ENCODE measurements at places on chromosomes 11 and 22.
A peak's percentile ranks its signal among the peaks of the same experiment; 100 is the strongest.

DNA sequence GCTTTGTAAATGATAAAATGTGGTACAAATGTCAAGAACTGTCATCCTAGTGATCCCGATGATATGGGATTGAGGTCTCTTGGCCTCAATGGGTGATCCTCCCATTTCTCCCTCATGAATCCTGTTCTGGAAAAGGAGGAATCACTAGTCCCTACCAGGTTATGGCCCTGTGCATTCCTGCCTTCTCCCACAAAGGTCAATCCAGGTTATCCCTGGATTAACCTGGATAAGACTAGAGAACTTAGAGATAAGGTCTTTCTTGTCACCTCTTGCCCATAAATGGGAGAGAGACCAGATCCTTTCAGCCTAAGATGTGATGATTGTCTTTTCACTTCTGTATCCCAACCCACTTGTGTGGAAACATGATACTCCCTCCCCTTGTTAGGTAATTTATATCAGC is 396.7 kb downstream of the BUD13 start:
- no peak for DNase-seq

GRCh38 chr22:38963872-38964271 is 6.5 kb downstream of the APOBEC3A start:
- DNase-seq: no peak

DNA sequence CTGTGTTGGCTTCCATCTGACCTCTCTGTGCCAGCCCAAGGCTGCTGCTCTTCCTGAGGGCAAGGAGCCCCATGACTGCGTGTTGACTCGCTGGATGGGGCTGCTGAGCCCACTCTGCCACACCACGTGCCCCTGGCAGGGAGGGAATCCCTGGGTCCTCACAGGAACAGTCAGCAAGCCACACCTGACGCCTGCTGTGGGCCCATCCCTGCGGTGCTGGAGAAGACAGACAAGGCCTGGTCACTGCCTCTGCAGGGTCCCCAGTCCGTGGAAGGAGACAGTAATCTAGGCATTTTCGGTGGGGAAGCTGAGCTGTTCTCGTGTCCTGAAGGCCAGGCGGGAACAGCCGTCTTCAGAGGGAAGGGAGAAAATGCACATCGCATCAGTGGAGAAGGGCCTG is 10.6 kb upstream of the PPP6R3 start:
- no peak for DNase-seq

GRCh38 chr11:119666463-119667131 is 62.4 kb downstream of the NECTIN1 start:
- peak; percentile 87 for DNase-seq

All from nephron progenitor cell (in vitro differentiated cells).